ENCODE measurements at places on chromosomes 3 and 15. TPM values are rescaled to one million over a fixed set of nuclear protein-coding genes. Genes with fewer than 3 reads are reported as not detected.

DNA sequence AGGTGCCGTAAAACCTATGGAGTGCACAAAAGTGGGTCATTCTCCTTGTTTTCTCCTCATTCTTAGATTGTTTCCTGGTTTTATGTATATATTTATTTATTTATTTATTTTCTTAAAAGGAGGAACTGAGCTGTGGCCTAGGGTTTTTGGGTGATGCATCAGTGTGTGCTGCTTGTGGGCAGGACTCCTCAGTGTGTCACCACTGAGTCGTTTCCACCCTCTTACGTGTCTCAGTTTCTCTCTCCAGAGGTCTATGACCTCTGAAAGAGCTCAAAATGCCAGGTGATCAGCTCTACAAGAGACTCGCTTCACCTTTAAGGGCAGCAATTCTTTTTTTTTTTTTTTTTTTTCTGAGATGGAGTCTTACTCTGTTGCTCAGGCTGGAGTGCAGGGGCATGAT is 72.9 kb downstream of the CD200 start:
- no peak overlapping the region for H3K4me3 ChIP-seq
- H3K27me3 ChIP-seq: peaks cover 17% of the 10 kb centered on the region
- H3K36me3 ChIP-seq: no peaks in the 10 kb centered on the region
- no peak overlapping the region for H3K27ac ChIP-seq
- H3K4me1 ChIP-seq: no peaks in the 10 kb centered on the region

DNA sequence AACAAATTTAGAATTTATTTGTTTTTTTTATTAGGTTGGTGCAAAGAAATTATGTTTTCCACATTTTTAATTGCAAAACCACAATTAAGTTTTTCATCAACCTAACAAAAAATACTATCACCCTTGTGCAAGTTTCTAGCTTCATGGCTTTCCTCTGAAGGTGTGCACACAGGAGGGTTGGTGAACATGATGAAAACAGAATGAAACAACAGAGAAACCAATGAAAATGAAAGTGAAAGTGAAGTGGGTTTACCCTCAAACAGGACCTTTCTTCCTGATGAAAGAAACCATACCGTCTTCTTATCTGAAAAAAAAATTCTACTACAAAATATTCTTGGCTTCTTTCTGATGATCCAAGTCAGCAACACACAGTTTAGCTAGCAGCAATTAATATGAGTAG is 71.9 kb upstream of the FEZF2 start:
- H3K4me3 ChIP-seq: peak overlapping the region; percentile 56
- H3K36me3 ChIP-seq: no peaks in the 10 kb centered on the region
- no peak for DNase-seq
- no peak overlapping the region for H3K27ac ChIP-seq
- H3K27me3 ChIP-seq: peaks cover 12% of the 10 kb centered on the region
- H3K4me1 ChIP-seq: no peaks in the 10 kb centered on the region

DNA sequence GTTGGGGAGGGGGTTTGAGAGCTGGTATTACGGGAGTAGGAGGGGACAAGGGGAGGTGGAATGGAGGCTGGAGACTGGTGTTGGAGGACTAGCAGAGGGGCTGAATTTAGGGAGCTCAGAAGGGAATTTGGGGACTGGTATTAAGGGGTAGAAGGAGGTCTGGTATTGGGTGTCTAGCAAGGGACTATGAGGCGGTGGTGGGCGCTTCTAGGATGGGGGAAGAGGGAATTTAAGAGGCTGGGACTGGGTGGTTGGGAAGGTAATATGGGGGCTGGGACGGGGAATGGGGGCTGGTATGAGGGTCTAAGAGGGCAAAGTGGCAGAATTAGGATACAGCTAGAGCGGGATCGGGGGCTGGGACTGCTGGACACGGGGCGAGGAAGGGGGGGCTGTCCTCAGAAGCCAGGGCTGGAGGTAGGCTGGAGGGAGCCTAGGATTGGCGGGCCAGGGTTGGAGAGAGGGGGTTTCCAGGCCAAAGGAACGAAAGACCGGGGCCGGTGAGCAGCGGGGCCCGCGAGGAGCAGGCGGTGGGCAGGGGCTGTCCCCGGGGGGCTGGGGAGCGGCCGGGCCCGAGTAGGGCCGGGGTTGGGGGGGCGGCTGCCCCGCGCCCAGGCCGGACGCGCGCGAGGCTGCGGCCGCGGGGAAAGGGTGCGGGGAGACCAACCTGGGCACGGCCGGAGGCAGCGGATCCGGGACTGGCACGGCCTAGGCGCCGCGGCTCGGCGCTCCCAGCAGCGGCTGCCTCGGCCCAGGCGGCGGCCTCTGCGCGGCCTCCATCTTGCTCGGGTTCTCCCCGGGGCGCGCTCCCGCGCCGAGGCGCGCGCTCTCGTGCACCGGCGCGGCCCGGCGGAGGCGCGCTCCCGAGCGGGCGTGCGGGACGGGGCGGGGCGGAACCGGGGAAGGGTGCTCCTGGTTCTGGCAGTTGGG is at the start of gene LHFPL4:
Gene LHFPL4, minus strand, starts transcription at position 802 of the 927 bp plus-strand sequence. CDS start 1,143 bp downstream, outside the sequence.
- no peaks in the 10 kb centered on the region for H3K36me3 ChIP-seq
- no peak for DNase-seq
- no peak within 1 kb of the TSS for H3K4me3 ChIP-seq
- no peaks in the 10 kb centered on the region for H3K4me1 ChIP-seq
- H3K27ac ChIP-seq: no peak within 1 kb of the TSS

DNA sequence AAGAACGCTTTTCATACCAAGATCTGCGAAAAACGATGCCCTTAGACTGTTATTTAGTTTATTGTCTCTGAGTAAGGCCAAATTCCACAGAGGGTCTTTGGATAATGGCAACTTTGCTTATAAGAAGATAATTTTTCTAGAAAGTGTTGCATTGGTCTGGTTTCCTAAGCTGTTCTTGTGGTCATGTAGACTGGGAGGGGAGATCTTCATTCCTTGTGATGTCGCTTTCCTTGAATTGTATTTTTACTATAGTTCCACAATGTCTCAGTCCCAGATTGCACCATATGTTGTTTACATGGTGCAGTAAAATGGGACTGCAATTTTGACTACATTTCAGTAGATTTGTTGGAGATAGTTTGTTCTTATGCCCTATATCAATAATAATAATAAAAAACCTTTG is 28.8 kb upstream of the ST3GAL6 start:
- H3K36me3 ChIP-seq: no peaks in the 10 kb centered on the region
- H3K4me3 ChIP-seq: peak overlapping the region; percentile 96
- H3K4me1 ChIP-seq: peaks cover 48% of the 10 kb centered on the region
- DNase-seq: no peak

GRCh38 chr3:126103121-126104027 is 19.4 kb upstream of the SLC41A3 start:
- H3K4me1 ChIP-seq: no peaks in the 10 kb centered on the region
- H3K27me3 ChIP-seq: no peaks in the 10 kb centered on the region
- H3K36me3 ChIP-seq: no peaks in the 10 kb centered on the region
- no peak for DNase-seq

DNA sequence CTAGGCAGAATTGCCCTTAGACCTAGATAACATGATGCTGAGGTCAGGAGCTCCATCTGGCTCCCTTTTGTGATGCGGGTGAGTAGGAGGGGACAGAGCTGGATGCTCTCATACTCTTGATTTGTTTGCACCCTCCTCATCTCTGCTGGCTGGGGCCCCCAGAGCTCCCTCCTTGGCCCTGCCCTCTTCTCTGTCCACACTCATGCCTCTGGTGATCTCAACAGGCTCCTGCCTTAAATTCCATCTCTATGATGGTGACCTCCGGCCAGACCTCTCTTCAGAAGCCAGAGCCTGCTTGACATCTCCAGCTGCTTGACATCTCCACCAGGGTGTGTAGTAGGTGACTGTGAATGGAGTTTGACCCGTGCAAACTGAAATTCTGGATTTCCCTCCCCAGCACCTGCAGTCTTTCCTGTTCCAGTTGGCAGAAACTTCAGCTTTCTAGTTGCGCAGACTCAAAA is 4.3 kb upstream of the FGD5 start:
- no peaks in the 10 kb centered on the region for H3K4me1 ChIP-seq
- no peak for DNase-seq
- no peaks in the 10 kb centered on the region for H3K36me3 ChIP-seq
- H3K27me3 ChIP-seq: peaks cover 73% of the 10 kb centered on the region

DNA sequence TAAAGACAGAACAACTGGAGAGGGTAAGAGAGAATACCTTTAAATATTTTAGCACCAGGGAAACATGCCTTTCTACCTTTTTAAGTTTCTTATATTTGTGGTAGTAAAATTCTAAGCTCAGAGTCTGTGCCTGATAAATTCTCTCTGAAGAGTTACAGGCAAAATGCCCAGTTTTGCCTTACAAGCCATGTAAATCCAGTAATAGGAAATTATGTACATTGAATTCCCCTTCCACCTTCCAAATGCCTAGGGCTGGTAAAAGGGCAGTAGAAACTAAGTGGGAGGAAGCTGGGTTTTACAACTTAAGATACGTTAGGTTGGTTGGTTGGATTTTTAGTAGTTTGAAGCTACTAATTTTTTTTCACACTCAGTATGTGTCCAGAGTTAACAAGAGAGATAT is 43.1 kb upstream of the TP63 start:
- peak; percentile 42 for DNase-seq
- peaks cover 21% of the 10 kb centered on the region for H3K4me1 ChIP-seq
- H3K36me3 ChIP-seq: no peaks in the 10 kb centered on the region
- H3K27ac ChIP-seq: peak overlapping the region; percentile 63
- H3K27me3 ChIP-seq: no peaks in the 10 kb centered on the region

The RBPMS2 gene
- not detected for total RNA-seq

The RETNLB gene
- not detected for total RNA-seq
